Right ventricle myocardium inferior (tissue), 1 donor: ENCODE measurements at places on chromosomes 5 and 9. TPM values are rescaled to one million over a fixed set of nuclear protein-coding genes. Genes with fewer than 3 reads are reported as not detected.

The CCDC171 gene
- 1.6 TPM for total RNA-seq

The FOXI1 gene
- total RNA-seq: not detected

The PCDHA3 gene
- total RNA-seq: 0.14 TPM

The ADAMTS6 gene
- total RNA-seq: 0.73 TPM

DNA sequence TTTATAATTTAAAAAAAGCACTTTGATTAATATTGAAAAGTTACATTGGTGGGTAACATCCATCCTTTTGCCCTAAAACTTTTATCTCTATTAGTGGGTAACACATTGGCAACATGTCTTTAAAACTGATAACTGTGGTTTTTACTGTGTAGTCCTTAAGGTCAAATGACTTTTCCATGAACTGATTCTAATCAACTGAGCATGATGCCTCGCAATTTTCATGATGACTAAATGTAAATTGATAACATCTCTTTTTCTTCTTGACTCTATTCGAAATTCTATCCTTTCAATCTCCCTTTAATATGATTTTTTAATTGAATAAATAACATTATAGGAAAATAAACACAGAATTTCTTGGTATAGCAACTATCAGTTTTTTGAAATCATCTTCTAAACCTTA, 6.3 kb upstream of the IL5 start:
- no peak for DNase-seq

- no peak for DNase-seq
These were observed 61.2 kb downstream of the UBAP1 start for GRCh38 chr9:34240006-34240405.

GRCh38 chr5:75616971-75617621, 5.8 kb downstream of the ANKDD1B start:
- DNase-seq: no peak

GRCh38 chr5:61949679-61950435, 356.1 kb upstream of the KIF2A start:
- no peak for DNase-seq

DNA sequence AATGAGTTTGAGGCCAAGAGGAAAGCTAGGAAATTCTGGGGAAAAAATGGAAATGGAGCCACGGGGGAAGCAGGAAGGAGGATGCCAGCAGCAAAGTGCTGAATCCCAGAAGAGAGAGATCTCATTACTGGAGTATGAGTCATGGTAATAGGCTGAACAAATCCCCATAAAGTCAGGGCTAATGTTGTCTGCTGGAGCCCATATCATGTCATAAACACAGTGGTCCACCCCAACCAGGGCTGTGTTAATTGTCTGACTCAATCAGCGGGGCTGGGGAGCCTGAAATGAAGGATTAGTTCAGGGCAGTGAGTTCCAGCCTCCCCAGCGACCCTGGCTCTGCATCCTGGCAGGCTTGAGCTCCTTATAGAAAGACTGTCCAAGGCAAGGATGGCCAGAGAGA, 68.8 kb downstream of the TLR4 start:
- no peak for DNase-seq
